ENCODE measurements at places on chromosomes 2 and 18.

GRCh38 chr2:202278944-202279343 lies 13.4 kb downstream of the NOP58 start:
- no peak for DNase-seq

GRCh38 chr2:108634576-108635160 lies 84.6 kb upstream of the RANBP2 start:
- DNase-seq: no peak

- no peak for DNase-seq
Measured at GRCh38 chr2:237966250-237966564, 607 bp upstream of the UBE2F start.

DNA sequence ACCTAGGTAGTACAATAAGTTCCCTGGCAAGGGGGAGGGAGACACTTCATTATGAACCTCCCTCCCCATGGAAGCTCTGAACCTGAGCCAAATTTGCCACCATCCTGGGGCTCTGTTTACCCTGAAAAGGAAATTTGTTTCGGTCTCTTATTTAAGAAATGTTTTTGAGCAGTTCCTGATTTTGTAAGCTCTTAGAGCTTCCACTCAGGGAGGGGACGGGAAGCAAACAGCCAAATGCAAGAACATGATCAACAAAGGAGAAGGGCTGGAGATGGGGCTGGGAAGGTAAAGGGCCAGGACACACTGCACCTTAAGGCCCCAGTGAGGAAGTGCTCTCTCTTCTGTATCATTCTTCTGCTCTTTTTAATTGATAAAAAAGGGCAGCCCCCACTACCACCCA lies 117.9 kb downstream of the NRP2 start:
- DNase-seq: no peak

GRCh38 chr2:161246281-161246680 lies 61.9 kb upstream of the PSMD14 start:
- no peak for DNase-seq

- no peak for DNase-seq
Measured at GRCh38 chr2:207498427-207498826, 31.3 kb upstream of the CREB1 start.

- no peak for DNase-seq
Measured at GRCh38 chr2:134718023-134718816, 580 bp downstream of the TMEM163 start.

DNA sequence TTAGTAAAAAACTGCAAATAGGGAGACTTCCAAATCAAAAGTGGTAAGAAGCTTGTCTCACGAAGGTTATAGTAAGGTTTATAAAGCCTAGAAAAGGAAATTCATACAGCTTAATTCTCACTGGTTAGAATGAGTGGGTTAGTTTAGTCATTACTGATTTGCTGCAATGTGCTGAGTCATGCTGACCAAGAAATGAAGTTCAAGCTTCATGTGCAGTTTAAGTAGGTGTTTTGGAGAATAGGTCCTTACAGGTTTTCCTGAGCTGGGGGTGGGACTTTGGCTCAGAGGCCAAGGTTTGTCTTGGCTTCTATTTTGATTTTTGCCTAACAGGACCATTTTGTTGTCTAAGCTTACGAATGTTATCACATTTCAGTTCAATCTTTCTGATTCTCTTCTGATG lies 15.1 kb downstream of the CLIP4 start:
- DNase-seq: no peak

GRCh38 chr2:98445177-98445682 lies 572 bp downstream of the INPP4A start:
- no peak for DNase-seq

- DNase-seq: no peak
Measured at GRCh38 chr18:26458526-26459232, 89.7 kb downstream of the KCTD1 start.
